ENCODE measurements at places on chromosomes 16 and 17.
A peak's percentile ranks its signal among the peaks of the same experiment; 100 is the strongest.

- DNase-seq: peak; percentile 34
Measured at GRCh38 chr17:82963104-82963950, 116.1 kb upstream of the METRNL start.

GRCh38 chr17:57365420-57365819, 109.1 kb downstream of the MSI2 start:
- DNase-seq: no peak

GRCh38 chr17:2962236-2962635, 101.2 kb downstream of the OR1D5 start:
- no peak for DNase-seq

DNA sequence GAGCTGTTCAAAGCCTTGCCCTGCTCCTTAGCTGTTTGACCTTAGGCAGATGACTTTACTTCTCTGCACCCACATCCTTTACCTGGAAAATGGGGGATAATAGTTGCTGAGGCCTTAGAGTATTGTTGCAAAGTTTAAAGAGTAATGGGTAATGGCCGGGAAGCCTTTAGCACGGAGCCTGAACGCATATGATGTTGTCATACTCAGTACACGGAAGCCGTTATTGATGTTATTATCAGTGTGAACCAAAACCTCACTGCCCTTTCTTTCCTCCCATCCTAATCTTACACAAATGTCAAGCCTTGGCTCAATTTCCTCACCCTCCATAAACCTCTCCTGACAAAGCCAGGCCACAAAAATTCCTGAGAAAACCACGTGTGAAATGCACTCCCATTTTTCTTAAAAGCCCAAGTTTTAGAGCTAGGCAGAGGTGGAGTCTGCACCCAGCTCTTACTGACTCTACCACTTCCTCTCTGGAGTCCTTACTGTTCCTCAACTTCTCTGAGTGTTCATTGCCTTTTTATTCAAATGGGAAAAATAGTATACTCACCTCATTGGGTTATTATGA, 67.3 kb upstream of the CACNG3 start:
- DNase-seq: no peak

DNA sequence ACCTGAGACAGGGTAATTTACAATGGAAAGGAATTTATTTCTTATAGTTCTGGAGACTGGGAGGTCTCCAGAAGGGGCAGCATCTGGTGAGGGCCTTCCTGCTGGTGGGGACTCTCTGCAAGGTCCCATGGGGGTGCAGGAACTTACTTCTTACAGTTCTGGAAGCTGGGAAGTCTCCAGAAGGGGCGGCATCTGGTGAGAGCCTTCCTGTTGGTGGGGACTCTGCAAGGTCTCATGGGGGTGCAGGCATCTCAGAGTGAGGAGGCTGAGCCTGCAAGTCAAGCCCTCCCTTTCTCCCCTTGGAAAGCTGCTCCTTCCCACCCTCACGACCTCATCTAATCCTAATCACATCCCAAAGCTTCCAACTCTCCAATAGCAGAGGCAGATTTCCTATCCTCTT, 157.4 kb downstream of the FOXL1 start:
- DNase-seq: no peak

GRCh38 chr17:21252289-21252795, 868 bp downstream of the NATD1 start:
- DNase-seq: no peak

DNA sequence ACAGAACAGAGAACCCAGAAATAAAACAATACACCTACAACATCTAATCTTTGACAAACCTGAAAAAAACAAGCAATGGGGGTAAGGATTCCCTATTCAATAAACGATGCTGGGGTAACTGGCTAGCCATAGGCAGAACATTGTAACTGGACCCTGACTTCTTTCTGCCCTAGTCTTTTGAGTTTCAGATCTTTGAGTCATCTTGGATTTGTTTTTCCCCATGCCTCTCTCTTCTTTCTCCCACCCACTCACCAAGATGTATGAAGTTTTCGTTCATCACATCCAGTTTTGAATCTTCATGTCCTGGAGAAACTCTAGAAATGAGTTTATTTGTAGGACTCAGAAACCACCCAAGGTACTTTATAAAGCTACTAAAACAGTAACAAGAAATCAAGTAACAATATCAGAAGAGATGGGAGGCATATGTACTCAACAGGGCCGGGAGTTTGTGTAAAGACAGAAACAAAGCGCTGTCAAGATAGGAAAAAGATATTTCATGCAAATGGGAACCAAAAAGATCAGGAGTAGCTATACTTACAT, 39.0 kb downstream of the HSD17B2 start:
- DNase-seq: no peak

Measured in CD4-positive, alpha-beta T cell treated with Interleukin-1 beta for 1 hour (primary cell).